Panc1 (cell line): ENCODE measurements at places on chromosomes 13 and 19.

- no peak for DNase-seq
These were observed 71.1 kb upstream of the RGCC start for GRCh38 chr13:41386211-41386610.

DNA sequence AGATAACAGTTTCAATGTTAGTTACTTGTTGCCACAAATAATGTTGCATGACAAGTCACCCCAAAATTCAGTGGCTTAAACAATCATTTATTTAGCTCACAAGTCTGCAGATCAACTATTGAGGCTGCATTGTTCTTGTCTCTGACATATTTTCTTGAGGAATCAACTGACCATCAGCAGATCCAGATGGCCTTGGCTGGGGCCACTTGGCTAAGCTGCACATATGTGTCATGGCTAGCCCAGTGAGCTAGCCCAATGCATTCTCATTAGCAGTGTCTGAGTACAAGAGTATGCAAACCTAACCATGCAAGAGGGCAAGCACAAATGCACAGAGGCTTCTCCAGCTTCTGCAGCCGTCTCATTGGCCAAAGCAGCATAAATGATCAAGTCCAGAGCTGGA lies 180.4 kb downstream of the DNAJC15 start:
- no peak for DNase-seq

GRCh38 chr13:30877335-30877734 lies 28.7 kb upstream of the MEDAG start:
- no peak for DNase-seq

GRCh38 chr19:50823389-50824042 lies at the start of gene KLK1:
TSS of gene KLK1 (minus strand) at chr19:50823787. CDS start at chr19:50823748, 39 bp downstream.
- no peak for DNase-seq
